Uterus (tissue), 4 donors: ENCODE measurements at places on chromosomes 13 and 19. TPM values are rescaled to one million over a fixed set of nuclear protein-coding genes. Genes with fewer than 3 reads are reported as not detected.
A peak's percentile ranks its signal among the peaks of the same experiment; 100 is the strongest.

- peak; percentile 20 for DNase-seq
These were observed 1.3 kb downstream of the ZNF616 start for GRCh38 chr19:52138278-52138982.

DNA sequence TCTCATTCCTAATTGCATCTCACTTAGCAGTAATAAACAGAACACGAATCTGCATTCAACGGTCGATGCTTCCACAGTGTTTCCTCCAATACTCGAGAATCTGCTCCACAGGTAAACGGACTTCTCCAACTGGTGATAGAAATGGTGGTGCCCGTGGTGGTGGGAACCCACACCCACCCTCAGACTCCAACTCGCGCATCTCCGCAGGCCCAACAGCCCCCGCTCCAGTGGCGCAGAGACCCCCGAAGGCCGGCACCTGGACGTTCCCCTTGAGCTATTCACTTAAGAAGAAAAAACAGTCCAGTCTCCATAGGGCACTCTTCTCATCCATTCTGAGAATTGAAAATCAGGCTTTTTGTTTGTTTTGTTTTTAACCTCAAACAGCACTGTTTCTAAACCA, 13.8 kb upstream of the RASA3 start:
- DNase-seq, result no peak

The SLC6A16 gene
- total RNA-seq, result 7.5 TPM

GRCh38 chr19:495402-496111, 729 bp upstream of the MADCAM1 start:
- DNase-seq, result no peak

DNA sequence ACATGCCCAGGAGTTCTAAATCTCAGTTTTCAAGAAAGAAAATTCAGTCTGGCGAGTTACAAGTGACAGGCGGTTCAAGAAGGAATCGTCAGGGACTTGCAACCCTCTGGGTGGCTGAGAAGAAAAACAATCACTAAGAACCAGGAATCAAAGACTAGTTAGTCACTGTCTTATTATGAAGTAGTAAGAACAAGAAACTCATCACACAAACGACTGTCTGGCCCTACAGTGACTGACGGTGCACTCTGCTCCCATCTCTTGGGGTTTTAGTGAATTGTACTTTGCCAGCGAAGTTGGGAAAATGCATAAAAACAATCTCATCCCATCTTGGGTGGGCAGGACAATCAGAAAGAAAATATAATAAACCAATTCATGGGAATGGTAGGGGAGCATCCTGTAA, 63.7 kb upstream of the SACS start:
- DNase-seq, result no peak

DNA sequence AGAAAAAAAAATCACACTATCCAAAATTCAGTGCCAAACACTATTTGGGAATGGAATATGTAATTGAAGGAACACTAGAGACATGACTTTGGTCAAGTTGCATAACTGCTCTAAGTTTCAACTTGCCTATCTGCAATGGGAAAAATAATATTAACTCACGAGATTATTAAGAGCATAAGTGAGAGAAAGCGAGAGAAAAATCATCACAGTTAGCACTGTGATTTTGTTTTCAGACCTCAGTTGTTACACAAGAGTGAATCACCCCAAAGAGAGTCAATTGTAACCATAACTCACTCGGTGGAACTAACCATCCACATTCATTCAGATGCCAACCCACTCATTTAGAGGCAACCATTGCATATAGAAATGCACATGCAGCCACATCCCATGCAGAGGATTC, 147.1 kb downstream of the NHLRC3 start:
- no peak for DNase-seq

The IGFL2 gene
- not detected for total RNA-seq

DNA sequence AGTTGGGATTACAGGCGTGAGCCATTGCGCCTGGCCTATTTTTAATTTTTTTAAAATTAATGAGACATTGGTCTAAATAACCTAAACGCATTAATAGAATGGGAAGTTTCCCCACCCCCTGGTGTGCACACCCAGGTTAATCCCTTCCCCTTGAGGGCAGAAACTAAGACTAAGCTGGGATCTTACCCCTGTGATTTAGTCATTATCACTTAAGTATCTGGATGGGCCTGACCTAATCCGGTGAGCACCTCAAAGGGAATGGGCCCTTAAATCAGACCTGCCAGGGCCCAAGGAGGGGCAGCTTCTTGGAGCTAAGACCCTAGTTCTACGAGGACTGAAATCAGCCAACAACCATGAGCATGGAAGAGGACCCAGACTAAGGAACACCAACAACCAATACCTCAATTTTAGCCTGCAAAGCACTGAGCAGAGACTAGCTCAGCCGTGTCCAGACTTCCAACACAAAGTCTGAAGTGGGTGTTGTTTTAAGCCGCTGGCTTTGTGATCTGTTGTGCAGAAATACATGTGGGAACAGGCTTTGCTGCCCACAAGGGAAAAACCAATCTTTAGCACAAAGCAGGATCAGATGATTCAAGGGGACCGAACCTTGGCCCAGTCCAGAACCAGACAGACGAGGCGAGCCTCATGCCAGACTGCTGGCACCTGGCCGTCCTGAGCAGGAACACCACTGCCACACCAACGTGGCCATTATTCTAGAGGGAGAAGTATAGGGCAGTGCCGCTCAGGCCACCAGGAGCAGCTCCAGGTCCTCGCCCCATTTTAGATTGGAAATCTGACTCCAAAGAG, 7.1 kb downstream of the UBE2S start:
- no peak for DNase-seq

DNA sequence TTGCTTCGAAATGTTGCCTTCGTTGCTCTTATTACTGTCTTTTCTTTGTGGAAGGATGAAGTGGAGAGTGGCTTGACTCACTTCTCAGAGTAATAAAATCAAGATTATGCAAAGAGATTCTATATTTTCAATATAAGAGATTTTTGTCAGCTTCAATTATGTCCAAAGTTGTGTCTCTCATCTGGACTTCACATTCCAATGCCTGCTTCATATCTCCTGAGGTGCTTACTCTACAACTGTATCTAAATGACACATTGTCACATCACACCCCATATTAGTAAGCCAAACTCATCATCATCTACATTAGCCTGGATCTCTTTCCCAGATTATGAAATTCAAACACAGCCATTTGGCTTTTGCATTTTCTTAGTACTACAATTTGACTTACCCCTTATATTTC, 409.4 kb downstream of the DACH1 start:
- DNase-seq, result no peak

GRCh38 chr19:6719540-6719861, 949 bp downstream of the C3 start:
- no peak for DNase-seq
